Right kidney (tissue), 9 donors: ENCODE measurements at places on chromosomes 3 and 15.

GRCh38 chr3:194003114-194004057, 132.6 kb upstream of the HES1 start:
- peak; percentile 96 for DNase-seq

GRCh38 chr3:149958171-149958796, 12.4 kb downstream of the PFN2 start:
- DNase-seq, result no peak

GRCh38 chr3:129609591-129610182, 3.2 kb upstream of the PLXND1 start:
- no peak for DNase-seq

- DNase-seq, result no peak
Observed at GRCh38 chr15:86555939-86556338, 476.3 kb downstream of the AGBL1 start.

GRCh38 chr15:70435369-70435768, 328.0 kb downstream of the UACA start:
- no peak for DNase-seq

DNA sequence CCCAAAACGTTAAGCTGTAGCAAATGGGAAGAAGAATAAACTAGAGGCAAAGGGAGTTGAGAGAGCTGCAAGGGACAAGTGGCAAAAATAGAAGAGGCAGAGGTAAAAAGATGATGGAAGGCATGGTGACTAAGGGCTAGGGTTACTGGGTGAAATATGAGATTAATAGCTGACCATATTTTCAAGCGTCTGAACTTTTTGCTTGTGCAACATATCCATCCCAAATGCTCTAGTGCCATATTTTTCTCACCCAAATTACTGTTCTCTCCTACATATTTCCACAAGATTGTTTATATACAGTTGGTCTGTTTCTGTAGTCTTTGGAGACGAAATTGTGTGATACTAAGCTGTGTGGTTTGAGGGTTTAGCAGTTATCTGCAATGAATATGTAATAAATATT, 145.5 kb downstream of the GMNC start:
- DNase-seq, result no peak

- DNase-seq, result no peak
Observed at GRCh38 chr15:69593488-69593887, 140.9 kb downstream of the RPLP1 start.

- no peak for DNase-seq
Observed at GRCh38 chr3:5766848-5767247, 579.3 kb downstream of the EDEM1 start.

DNA sequence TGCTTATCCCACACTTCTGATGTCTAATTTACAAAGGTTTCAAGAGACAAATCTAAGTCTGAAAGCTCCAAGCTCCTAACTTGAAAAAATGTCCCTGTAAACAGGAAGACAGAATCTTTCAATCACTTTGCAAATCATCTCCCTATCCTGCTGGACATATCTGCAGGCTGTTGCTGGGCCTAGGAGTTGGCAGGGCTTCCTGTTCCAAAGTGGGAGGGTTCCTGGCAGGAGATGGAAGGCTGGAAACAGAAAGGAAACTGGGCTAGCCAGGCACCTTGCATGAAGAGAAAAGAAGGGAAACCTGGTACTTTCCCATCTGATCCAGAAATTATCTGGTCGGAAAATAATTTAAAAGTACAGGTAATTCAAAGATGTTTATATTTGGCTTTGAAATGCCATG, 227.3 kb upstream of the IL12A start:
- DNase-seq, result no peak

DNA sequence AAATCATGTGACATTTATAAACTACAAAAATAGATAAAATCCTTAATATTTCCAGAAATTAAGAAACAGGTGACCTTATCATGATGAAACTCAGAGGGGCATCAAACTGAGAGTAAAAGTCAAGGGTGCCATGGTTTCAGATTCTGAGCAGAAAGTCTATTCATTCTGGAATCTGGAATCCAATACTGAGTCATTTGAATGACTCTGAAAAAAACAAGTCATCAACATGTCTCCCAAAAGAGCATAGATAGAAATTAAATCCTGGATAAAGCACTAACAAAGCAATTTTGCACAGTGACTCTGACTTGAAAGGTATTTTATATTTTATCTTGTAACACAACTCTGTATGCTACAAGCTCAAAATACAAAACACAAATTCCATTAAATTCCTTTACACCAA, 23.4 kb downstream of the STAC start:
- no peak for DNase-seq

- DNase-seq, result no peak
Observed at GRCh38 chr3:52904000-52904399, 6.7 kb upstream of the STIMATE start.

DNA sequence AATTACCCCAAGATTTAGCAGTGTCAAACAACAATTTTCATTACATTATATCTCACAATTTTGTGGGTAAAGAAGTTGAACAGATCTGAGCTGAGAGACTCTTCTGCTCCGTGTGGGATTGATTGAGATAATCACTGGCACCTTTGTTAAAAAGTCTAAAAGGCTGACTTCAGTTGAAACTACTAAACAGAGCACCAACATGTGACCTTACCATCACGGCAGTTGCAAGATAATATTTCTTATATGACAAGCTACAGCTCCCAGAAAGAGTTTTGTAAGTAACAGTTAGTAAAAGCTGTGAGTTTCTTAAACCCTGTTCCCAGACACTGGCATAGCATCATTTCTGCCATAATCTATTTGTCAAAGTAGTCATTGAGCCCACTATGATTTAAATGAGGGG, 25.0 kb downstream of the CGGBP1 start:
- no peak for DNase-seq

GRCh38 chr3:162125790-162126189, 629.2 kb downstream of the OTOL1 start:
- DNase-seq, result no peak

DNA sequence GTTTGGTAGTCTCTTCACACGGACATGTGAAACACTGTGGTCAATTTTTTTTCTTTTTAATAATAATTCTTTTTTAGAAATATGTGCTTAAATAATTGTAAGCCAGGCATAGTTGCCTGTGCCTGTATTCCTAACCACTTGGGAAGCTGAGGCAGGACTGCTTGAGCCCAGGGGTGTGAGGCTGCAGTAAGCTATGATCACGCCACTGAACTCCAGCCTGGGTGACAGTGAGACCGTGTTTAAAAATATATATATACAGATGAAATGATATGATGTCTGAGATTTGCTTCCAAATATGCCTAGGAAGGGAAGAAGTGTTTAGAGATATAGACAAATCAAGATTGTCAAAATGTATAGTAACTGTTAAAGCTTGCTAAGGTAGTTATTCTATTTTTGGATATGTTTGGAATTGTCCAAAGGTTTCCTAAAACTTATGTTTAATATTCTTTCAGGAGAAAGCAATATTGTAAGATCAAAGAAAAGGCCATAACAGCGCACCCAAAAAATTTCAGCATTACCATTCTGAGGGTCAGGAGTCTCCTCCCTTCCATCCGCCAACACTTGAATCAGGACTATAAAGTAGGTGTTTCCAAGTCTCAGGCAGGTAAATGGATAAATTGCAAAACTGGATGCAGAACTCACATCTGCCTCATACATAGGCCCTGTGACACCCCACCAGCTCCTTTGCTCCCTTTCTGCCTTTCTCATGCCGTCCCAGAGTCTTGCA, 532 bp upstream of the SELENOT start:
- peak; percentile 28 for DNase-seq

- DNase-seq, result no peak
Observed at GRCh38 chr3:73292220-73292619, 230.8 kb downstream of the EBLN2 start.

DNA sequence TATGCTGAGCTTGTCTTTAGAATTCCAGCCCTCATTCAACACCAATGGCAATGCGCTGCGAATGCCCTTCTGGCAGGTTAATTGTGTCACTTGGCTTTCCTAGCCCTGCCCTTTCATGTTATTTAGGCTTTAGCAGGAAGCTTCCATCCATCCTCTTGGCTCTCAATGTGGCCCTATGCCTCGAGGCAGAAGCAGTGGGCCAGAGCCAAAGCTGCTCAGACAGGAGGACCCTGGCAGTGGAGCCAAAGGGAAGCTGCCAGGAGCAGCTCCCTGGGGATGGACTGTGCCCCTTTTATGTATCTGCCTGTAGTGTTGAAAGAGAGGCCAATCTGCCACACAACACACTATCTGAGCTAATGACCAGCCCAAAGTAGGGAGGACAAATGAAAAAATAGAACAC, 376.4 kb downstream of the CTNNB1 start:
- no peak for DNase-seq
